Cerebellar nuclear complex (tissue), 1 donor: ENCODE measurements at places on chromosomes 2 and 18.

GRCh38 chr18:12362473-12363174, 14.4 kb downstream of the AFG3L2 start:
- no peak for DNase-seq

DNA sequence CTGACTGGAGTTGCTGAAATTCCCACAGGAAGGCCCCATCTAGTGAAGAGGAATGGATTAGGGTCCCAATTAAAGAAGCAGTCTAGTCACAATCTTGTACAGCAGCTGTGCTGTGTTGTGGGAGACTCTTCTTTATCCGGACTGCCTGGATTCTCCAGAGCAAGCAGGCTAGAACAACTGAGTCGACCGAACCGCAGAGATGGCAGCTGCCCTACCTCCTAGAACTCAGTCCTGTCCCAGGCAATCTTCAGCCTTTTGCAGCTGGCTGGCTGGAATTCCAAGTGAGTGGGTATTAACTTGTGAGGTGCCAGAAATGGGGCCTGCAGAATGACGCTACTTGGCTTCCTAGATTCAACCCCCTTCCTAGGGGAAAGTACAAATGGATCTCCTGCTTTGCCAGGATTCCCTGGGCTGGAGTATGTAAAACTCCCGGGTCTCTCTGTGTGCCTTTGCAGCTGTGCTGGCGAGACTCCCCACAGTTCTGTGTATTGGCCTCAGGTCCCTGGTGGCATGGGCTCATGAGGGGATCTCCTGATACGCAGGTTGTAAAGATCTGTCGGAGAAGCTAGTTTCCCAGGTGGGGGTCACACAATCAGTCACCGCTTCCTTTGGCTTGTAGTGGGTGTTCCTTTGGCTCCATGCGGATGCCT, 1952.6 kb upstream of the LRRTM1 start:
- no peak for DNase-seq

DNA sequence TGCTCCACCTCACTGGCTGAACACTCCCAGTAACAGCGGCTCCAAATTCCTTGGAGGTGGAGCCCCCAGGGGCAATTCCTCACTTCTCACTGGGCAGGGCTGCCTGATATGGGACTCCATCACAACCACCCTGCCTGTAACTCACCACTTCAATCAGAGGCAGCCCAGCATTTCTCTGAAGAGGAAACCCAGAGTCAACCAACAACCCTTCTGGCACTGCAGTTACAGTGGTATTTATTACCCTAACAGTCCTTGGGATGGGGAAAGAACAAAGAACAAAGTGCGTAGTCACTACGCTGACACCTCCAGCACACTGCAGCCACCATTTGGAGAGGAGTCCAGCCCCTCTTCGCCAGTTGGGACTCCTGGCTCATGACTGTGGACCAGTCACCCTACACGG, 85.7 kb upstream of the GALNT13 start:
- DNase-seq = no peak

DNA sequence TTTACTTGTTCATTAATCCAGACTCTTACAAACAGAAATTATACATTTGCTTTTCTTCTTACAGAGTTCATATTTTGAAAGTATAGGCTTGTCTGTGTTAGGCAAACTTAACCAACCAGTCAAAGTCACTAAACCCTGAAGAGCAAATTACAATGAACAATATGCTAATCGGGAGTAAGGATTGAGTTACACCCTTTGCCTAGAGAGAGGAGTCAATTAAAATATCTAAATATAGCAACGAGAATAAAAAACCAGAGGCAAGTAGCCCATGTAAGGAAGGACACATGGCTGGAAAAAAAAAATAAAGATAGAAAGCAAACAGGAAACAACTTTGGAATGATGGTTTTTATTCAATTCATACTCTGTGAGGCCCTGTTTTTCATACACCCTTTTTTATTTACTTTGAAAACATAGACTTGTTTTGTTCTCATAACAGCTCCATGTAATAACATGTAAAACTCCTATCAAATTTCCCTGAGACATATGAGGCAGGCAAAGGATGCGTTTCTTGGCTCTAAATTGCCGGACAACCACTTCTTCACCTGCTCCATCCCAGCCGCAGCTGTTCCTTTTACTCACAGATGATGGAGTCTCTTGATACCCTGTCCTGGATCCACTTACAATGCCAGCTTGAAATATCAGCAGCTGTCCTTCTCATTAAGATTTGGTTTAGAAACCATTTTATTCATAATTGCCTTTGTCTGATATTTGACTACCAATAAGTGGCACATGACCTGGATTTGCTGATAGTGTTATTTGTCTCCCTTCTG, 767.7 kb upstream of the GCFC2 start:
- no peak for DNase-seq

GRCh38 chr2:15811367-15811766, 129.0 kb upstream of the MYCN start:
- no peak for DNase-seq

GRCh38 chr2:160666154-160667060, 172.8 kb upstream of the RBMS1 start:
- DNase-seq = no peak

DNA sequence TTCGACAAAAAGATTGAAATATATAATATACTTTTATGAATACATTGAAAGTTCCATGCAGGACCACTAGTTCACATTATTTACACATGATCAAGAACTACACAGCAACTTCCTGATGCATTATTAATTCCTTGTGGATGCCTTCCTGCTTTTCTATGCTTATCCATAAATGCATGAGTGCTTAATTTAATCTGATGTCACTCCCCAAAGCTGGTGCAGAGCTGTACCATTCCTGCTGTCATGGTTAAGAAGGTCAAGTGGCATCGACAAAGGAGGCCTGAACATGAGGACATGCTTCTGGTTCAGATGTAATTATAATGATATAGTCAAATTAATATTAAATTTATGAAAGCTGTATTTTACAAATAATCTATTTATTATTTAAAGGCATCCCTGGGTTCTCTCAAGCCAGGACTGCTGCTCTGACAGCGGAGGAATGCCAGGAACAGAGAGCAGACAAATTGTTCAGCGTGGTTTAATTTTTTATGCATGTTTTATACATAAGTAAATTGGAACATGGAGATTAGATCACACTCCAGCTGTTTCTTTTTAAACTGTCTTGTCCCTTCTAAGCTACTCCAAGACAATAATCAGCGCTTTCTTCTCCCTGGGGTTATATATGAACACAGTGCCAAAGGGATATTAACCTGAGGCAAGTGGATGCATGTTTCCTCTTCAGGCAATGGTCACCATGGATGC, 307.3 kb upstream of the CNTNAP5 start:
- DNase-seq = no peak

DNA sequence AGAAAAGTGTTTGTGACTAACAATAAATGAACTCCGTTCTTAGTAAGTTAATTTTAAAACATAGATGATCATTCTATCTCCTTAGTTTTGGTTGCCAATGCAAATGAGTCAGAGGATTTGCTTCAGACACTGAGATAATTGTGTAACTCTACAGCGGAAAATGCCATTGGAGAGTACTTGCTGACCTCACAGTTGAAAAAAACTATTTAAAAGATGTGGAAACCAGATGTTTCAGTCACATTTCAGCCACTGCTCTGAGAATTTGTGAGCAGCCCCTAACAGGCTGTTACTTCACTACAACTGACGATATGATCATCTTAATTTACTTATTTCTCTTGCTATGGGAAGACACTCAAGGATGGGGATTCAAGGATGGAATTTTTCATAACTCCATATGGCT, at the start of gene TNFAIP6:
TSS of gene TNFAIP6 (plus strand) at position 234 of the 400 bp plus-strand sequence. CDS start at position 309, 75 bp downstream.
- no peak for DNase-seq

GRCh38 chr2:85744741-85745601, 8.8 kb upstream of the ATOH8 start:
- DNase-seq = no peak

- no peak for DNase-seq
These were observed 13.4 kb downstream of the MYO3B start for GRCh38 chr2:170191166-170191866.

DNA sequence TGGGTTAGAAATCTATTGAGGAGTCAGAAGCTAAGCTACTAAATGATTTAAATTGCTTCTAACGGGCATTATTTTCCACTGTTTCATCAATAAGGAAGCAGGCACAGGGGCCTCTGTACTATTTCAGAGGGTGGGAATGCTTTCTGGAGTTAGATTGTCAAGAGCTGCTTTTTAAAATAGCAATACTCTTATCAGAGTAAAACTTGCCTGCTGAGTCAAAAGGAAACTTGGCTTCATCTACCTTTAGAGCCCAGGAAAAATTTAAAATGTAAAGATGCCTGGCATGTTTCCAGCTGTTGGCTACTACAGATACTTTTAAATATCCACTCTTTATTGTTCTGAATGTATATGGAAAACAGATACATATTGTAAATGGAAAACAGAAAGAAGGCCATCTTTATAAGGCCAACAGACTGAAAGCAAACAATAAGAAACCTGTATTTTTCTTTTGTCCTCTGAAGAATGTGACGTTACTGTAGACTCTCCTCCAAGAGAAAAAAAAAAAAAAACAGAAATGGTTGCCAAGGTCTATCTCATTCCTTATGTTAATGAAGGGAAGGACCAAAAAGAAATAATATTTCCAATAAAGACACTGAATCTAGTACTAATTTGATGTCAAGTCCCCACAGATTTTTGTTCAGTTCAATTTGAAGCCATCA, 79.1 kb downstream of the FIGN start:
- DNase-seq = no peak

DNA sequence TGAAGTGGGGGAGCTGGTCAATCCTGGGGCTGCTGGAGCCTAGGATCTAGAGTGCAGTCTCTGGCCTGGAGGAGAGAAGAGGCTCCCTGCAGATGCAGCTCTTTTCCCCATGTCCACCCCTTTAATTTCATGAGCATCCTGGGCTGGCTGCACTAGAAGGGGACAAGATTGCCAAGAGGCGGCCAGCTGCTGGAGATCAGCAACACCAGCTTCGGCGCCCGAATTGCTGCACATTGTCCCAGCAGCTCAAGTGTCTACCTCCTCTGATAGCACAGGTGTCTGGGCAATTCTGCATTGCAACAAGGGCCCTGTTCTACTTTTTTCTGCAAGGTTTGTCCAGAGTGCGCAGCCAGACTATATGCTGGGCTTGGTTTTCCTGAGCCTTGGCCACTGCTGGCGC, 125.7 kb downstream of the AGAP1 start:
- no peak for DNase-seq

DNA sequence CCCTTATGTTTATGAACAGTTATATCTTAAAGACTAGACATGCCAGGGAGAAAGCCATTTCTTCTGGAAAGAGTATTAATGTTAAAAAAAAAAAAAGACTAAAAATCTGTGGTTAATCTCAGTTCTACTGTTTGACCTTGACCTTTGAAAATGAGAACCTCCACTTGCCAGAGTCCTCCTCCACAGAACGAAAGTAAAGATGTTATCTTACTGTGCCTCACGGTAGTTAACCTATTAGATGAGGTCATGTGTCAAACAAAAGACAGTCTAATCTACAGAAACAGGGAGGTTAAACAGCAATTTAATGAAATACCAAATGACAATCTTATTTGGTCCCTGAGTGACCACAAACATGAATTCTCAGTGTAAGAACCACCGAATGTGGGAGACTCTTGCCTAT, 51.2 kb downstream of the SLC14A2 start:
- DNase-seq = no peak

- DNase-seq = no peak
These were observed 285.8 kb downstream of the TMX3 start for GRCh38 chr18:68429111-68429510.

- no peak for DNase-seq
These were observed 344.5 kb upstream of the TNP1 start for GRCh38 chr2:217204358-217204757.

DNA sequence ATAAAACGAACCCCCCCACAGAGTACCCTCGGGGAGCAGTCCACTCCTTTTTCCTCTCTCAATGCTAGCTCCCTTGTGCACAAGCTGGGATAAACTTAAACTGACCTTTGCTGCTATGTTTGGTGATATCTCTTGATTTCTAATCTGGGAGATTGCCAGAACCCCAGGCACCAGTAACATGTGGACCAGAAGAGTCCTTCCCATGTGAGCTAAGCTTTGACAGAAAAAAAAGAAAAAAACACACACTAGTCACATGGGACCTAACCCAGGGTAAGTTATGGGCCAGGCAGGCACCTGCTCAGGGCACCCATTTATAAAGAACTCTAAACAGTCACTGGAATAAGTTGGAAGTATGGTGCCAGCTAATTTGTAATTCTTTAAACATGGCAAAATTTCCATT, 242.6 kb downstream of the EN1 start:
- no peak for DNase-seq

DNA sequence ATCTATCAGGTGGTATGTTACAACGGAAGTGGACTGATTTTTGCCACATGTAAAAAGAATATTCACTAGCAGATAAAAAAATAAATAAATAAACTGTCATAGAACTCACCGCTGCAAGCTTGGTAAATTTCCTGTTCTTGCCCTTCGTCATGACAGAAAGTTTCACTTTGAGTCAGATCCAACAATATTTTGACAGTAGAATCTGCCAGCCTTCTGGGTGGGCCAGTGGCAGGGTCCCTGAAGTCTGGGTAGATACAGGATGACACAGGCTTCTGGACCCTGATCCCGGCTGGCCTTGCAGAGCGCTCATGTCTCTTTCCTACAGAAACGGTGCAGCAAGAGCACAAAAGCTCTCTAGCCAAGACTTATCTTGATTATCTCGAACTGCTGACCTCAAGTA, 97.8 kb upstream of the PMAIP1 start:
- DNase-seq = no peak

GRCh38 chr2:162890690-162891311, 52.2 kb upstream of the KCNH7 start:
- DNase-seq = no peak

DNA sequence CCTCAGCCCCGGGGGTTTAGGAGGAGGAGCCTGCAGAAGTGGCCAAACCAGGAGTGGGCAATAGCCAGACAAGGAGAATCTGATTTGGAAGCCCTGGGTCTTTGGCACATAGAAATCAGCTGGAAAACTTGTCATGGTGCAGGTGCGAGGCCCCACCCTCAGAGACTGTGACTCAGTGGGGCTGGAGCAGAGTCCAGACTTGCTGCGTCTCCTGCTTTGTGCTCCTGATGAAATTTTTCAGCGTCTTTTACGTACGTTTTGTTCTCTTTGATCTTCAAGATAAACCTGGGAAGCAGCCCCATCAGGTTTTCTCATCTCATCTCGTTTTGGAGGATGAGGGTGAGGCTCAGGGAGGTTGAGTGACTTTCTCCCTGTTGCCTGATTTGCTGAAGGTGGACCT, 114.1 kb downstream of the CABLES1 start:
- no peak for DNase-seq

GRCh38 chr18:255171-255570, 12.7 kb downstream of the THOC1 start:
- no peak for DNase-seq

DNA sequence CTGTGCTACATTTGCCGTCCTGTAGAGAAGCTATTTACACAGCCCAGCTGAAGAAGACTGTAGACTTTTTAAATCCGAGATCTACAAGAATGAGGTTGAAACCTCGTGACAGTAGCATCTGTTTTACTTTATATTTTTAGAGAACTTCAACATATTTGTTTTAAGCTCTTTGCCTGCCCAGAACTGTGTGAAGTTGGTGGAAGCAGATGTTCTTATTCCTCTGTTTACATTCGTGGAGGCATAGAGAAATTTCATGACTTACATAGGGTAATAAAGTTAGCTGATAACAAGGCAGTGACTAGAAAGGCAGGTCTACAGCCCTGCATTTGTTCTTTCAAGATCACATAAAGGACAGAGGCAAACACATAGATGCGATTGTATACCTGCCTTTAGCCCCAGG, 47.0 kb upstream of the MAP3K20 start:
- no peak for DNase-seq
